ENCODE measurements at places on chromosomes 5 and 9.

DNA sequence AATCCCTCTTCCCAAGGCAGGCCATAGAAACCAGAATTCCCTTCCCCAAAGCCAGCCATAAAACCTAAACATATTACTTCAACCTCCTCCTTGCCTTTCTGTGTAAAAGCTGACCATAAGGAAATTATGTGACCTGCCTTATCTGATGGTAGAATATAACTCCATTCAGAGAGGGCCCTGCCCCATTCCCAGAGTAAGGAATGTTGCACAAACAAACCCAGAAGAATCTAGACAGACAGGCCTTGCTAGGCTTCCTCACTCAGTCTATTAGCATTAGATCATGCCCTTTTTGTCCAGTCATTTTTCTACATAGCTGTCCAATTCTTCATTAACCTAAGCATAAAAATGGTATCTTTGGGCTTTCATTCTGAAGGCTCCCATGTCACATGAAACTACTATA, 17.8 kb upstream of the IFNB1 start:
- DNase-seq: no peak

DNA sequence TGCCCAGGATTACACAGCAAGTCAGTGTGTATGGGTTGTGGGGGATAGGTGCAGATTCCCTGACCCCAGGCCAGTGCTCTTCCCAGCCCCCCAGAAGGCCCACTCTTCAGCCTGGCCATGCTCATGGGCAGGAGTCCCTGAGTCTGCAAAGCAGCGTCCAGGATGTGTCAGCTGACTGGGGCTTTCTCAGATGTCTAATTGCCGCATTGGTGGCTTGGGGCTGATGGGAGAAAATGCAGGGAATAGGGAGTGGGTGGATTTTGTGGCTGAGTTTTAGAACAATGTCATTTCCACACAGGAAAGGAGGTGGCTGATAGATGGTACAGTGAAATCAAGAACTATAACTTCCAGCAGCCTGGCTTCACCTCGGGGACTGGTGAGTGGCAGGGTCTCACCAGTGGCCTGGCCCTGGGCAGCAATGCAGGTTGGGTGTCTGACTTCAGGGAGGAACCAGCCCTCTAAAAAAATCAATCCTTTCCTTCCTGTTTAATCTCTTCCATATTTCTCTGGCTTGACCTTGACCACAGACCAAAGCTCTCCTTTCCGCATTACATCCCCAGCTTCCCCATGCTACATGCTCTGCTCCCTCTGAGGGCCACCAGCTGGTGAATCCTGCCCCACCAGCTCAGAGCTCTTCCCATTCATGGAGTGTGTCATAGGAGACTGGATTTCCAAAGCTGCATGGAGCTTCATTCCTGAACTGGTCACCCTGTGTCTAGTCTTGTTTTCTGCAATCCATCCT, 14.2 kb downstream of the GLIPR2 start:
- DNase-seq: no peak

DNA sequence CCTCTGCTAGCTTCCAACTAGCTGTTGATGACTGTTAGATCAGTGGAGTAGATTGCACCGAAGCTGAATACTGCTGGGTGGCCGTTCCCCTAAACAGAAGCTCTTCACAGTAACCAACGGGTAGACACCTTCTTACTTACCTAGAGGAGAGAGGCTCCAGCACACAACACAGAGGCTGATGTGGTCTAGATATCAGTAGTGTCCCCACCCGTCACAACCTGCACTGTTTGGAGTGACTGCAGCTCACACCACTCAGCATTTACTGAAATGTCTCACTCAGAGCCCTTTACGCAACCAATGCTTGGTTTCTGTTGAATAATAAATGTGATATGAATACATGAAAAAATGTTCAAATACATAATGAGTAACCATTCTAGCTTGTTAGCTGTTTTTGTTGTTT, 5.3 kb downstream of the TMEM174 start:
- DNase-seq: no peak

GRCh38 chr9:1768561-1768960, 246.6 kb upstream of the SMARCA2 start:
- no peak for DNase-seq

DNA sequence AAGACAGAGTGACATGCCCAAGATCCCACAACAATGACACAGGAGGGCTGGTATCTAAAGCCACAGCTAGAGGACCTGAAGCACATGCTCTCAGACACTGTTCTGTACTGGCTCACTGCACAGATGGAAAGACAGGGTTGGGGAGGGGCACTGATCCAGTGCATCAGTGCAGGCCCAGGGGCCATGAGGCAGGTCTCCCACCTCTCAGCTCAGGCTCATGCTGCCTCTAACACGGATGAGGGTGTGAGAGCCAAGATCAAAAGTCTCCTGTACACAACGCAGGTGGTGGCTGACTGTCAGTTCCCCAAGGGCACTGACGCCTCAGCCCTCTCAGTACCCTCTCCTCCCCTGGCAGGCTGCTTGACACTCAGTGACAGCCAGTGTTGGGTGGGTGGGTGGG, 10.9 kb downstream of the RAPGEF1 start:
- peak; percentile 54 for DNase-seq

DNA sequence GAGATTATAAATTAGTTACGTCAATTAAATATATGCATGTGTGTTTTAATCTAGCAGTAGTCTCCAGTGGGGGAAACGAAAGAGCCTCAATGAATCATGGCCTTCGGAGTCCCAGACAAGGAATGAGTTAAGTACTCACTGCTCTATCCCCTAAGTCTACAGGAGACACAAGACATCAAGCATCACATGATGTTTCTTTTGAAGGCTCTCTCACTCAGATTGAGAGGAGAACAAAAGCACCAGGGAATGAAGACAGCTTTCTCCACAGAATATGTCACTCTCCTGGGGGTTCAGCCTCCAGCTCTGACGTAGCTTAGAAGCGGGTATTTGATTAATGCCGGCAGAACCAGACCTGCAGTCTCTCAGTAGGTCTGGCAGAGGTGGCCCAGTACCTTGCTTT, 381.4 kb downstream of the ACTL7B start:
- no peak for DNase-seq

GRCh38 chr9:33049680-33050361, 24.7 kb downstream of the DNAJA1 start:
- DNase-seq: no peak

All from T-helper 2 cell (primary cell).